Left hindlimb (tissue), 1 donor: ENCODE measurements at places on chromosomes 3 and 15.

DNA sequence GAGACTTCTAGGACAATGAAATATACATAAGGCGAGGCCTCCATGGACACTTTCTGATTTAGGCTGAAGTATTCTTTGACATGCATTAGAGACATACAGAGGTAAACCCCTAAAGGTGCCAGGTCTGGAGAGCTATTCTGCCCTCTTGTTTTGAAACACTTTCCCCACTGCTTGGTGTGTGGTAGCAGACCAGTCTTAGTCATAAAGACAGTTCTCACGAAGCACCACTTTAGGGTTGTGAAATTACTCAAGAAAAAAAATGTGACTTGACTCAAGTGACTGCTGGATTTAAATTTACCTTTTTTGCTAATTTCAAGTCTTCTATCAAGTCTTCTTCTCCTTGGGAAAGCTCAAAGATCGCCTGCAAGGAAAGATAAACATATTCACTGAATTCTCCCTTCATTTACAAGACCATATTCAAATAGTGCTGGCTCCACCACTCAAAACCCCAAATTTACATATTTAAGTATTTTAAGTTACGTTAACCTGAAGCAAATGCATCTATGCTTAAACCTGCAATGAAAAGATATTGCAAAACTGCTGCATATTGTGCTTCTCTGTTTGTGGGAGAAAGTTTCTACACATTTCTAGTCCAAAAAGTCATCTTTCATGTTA, 48.4 kb downstream of the ARHGEF3 start:
- DNase-seq, result no peak

- no peak for DNase-seq
These were observed 40.8 kb upstream of the BHLHE40 start for GRCh38 chr3:4938281-4938982.

- no peak for DNase-seq
These were observed 71.2 kb upstream of the GOLGA8B start for GRCh38 chr15:34654625-34655024.

DNA sequence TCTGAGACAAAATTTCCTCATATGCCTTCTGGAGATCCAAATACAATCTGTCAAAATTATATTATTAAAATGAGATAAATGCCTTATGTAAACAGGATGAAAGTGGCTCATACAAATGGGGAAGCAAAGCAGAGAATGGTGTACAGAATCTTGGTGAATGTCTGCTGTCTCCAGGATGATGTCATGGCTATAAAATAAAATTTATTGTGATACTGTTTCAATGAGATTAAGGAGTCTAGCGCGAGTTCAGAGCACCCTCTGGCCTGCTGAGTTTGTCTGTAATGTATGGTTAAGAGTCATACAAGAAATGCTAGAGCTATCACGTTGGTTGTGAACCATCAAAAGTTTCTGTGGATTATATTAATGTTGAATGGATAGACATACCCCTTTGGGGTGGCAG, 359.7 kb downstream of the EFHB start:
- no peak for DNase-seq

- DNase-seq, result no peak
These were observed 48.8 kb upstream of the PIK3R4 start for GRCh38 chr3:130795396-130795795.

DNA sequence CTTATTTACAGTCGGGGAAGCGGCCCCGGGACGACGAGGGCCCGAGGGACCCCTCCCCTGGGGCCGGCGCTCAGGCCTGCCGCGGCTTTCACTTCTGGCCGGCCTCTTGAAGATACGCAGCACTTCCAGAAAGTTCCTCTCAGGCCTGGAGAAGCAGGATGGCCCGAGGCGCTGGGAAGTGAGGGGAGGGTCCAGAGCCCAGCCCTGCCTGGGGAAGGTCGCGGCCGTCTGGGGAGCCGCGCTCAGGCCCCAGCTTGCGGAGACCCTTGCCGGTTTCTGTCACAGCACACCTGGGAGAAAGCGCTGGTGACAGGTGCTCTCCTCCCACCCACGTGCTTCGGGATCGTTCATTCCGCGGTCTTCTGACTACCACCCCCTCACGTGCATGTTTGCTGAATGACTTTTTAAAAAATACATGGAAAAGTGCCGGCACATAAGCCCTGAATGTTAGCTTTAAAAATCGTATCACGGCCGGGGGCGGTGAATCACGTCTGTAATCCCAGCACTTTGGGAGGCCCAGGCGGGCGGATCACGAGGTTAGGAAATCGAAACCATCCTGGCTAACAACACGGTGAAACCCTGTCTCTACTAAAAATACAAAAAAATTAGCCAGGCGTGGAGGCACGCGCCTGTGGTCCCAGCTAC, 727 bp upstream of the TM2D3 start:
- DNase-seq, result no peak

DNA sequence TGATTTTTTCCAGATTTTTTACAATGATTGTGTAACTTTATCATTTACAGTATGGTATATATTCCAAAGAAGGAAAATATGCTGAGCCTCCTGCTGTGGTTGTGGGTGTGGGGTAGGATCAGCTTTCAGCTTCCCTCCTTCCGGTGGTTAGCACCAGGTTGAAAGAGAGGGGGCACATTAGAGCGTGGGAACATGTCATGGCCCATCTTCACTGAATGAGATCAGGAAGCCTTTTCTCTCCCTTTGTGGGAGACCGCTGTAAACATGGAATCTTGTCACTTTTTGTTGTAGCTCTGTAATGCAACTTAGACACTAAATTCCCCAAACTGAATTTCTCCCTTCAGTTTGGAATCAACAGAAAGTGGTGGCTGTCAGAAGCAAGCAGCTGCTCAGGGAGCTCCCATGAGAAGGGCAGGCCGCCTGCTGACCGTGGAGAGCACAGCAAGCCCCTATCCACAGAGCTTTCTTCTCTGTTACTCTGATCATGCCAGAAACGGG, 86.7 kb upstream of the LIMD1 start:
- DNase-seq, result peak; percentile 62

DNA sequence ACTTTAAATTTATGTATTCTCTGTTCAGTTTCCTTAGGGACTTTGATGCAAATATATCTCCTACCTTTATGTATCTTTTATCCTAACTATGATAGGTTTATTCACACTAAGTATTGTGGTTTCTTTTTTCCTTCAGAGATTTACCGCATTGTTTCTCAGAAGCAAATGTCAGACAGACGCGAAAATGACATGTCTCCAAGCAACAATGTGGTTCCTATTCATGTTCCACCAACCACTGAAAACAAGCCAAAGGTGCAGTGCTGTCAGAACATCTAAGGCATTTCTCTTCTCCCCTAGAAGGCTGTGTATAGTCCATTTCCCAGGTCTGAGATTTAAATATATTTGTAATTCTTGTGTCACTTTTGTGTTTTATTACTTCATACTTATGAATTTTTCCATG, 18.3 kb downstream of the RAB11A start:
- no peak for DNase-seq

GRCh38 chr3:120416868-120417267, 33.9 kb downstream of the FSTL1 start:
- no peak for DNase-seq

DNA sequence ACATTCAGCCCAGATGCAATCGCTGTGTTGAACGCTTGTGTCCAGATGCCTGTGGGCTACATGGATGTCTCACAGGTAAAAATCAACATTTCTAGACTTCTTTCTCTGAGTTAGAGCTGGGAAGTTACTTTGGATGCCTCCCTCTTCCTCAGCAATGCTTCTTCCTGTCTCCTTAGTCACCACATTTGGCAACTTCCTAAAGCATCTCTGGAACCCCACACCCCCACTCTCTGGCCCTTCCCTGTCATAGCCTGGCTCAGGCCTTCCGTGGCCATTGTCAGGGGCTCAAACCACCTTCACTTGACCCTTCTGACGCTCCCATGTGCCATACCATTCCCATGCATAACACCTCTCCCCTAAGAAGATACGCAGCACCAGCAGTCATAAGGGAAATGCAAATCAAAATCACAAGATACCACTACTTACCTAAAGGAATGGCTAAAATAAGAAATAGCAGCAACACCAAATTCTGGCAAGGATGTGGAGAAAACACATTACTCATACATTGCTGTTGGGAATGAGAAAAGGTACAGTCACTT, 21.6 kb upstream of the RGMA start:
- no peak for DNase-seq

- no peak for DNase-seq
These were observed 13.3 kb downstream of the ADAMTS7 start for GRCh38 chr15:78797951-78798350.

DNA sequence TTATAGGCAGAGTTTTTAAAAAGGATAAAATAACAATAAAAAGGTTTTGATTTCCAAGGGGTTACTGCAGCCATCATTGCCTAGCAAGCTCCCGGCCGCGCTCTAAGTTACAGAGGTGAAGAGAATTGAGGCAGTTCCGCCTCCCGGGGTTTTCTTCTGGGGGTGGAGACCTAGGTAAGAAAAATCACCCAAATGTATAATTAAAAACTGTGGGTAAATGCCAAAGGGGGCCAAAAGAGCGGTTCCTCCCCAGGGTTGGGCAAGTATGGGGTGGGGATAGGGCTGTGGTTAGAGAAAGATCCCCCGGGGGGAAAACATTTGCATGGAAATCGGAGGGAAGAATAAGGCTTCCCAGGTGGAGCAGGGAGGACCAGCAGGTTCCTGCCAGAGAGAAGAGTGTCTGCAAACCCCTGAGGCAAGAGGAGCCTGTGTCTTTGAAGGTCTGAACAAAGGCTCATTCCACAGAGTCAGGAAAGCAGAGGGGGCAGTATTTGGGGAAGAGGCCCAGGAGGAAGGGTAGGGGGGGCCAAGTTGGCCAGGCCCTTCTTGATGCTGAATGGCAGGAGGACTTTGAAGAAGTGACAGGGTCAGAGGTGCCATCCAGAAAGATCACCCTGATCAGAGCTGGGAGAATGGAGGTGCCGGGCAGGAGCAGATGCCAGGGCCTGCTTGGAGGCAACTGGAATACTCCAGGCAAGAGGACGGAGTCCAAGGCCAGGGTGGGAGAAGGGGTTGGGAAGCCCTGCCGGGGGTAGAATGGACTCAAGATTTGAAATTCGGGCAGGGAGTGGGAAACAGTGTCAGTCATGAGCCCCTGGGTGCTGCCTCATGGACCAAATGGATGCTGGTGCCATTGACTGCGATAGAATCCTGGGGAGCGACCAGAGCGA, 152.9 kb upstream of the RGMA start:
- DNase-seq, result no peak

GRCh38 chr3:8656240-8656639, 11.6 kb upstream of the SSUH2 start:
- no peak for DNase-seq

DNA sequence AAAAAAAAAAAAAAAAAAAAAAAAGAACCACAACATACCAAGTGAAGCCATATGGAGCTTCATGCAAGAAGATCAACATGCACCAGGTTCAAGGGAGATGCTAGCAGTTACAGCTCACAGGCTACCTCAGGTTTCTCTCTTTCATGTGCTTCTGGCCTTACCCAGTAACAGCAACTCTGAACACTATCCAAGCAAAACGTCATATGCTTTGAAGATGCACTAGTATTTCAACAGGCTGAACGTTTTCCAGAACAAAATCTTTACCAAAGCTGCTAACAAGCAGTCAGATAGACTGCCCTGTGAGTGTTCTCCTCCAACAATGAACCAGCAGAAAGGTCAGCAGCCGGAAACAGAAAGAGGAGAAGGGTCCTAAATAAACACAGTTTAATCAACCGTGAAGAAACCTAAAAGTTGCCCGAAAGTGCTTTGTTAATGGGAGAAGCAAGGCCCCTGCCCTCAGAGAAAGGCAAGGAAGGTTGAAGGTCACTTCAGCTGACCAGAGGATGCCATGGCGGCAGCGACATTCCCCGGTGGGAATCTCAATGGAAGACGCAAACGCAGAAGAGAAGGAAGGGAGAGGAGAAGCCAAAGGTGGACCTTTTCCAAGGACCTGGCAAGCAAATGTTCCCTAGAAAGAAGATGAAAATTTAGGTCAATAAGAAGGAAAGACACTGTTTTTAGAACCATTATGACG, 80.1 kb downstream of the CCNL1 start:
- no peak for DNase-seq

DNA sequence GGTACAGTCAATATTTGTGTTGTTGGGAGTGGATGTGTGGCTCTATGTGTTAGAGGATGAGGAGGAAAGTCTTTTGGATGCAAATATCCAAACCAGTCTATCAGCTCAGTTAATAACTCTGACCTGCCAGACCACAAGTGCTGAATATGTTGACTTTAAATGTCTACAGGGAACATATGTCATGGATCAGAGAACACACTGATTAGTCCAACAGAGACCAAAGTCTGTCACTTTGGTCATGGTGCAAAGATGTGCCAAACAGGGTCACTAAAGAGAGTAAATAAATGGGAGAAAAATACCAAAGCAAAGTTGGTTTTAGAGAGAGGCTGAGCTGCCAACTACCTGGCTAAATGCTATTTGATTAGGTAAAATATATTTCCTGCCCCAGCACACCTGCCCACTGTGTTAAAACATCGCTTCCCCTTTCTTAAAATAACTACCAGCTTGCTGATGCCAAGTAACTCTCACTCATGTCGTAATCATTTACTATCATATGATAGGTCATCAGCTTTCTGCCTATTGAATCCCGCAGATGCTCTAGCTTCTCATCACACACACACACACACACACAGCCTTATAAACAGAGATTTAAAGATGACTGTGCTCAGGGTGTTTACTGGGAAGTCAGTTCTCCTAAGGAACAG, 173.3 kb downstream of the PDZRN3 start:
- DNase-seq, result no peak

DNA sequence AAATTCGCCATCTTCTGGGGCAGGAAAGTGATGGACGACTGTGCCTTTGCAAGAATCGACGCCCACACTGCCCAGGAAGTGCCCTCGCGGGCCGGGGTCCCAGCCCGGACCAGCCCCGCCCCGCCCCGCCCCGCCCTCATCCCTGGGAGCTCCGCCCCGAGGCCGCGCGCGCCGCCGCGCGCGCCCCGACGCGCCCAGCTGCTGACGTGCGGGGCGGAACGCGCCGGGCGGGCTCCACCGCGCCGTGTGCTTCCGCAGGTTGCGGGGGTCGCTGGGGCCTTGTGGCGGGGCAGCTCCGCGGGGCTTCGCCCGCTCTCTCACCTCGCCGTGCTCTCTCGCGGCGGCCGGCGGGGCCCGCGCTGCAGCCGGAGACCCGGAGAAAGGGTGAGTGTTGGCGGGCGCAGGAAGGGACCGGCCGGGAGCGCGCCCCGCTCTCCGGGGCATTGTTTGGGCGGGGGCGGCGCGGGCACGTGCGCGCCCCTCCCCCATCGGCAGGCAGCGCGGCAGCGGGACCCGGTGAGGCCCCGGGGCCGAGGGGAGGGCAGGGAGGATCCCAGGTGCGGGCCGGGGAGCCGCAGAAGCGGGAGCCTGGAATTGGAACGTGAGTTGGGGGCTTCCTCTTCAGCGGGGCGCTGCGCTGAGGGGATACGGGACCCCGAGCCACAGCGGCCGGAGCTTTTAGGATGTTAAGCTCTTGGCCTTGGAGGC, at the start of gene YEATS2:
Gene YEATS2, plus strand, starts transcription at position 188 of the 708 bp plus-strand sequence. CDS start 17,366 bp downstream, outside the sequence.
- DNase-seq, result peak; percentile 85

DNA sequence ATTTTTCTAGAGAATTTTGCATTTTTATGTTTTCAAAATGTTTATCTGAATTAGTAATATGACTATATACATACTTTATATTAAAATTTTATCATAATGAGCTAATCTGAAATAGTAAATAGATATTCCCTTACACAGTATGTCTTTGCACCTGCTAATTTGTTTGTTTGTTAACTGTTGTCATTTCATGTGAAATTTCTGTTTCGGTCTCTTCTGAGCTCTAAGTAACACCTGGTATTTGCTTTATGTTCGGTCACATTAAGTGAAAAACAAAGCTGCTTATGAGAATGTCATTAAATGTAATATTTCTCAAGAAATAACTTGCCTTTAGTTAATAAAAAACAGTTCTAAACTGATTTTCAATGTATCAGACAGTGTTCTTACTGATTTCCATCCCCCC, 61.1 kb downstream of the FNDC3B start:
- no peak for DNase-seq

GRCh38 chr3:191449256-191449655, 11.7 kb upstream of the PYDC2 start:
- DNase-seq, result no peak
